NCI-H1930 (cell line): ENCODE measurements at places on chromosomes 1 and 21.

DNA sequence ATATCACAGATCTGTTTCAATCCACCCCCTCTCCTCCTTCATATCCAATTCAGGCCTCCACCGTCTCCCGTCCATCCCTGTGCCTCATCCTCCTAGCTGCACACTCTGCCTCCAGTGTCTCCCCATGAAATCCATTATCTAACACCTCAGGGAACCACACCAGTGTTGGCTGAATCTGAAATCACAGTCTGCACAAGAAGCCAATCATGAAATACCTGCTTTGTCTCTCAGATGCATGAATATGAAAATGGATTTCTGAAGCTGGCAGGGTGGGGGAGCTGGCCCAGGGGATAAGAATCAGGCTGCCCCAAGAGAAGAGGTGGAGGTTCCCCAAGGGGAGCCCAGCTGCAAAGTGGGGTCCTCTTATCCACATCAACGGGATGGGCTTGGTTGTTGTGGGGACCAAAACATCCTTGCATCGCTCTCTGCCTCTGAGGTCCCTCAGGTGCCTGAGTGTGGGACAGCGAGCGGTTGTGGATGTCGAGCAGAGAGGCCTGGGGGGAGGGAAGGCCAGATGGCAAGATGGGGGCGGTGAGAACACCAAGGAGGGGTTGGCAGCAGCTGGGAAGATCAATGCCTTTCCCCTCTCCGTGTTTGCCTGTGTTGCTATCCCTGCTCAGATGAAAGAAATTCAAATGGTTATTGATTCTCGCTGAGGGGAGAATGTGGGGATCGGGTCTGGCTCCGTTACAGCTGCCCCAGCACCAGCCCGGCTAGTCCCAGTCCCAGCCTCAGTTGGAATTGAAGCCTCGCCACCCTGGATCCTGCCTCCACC, 237.3 kb upstream of the POU3F1 start:
- no peak for DNase-seq

- DNase-seq, result no peak
Observed at GRCh38 chr1:156709757-156710489, 4.5 kb upstream of the CRABP2 start.

DNA sequence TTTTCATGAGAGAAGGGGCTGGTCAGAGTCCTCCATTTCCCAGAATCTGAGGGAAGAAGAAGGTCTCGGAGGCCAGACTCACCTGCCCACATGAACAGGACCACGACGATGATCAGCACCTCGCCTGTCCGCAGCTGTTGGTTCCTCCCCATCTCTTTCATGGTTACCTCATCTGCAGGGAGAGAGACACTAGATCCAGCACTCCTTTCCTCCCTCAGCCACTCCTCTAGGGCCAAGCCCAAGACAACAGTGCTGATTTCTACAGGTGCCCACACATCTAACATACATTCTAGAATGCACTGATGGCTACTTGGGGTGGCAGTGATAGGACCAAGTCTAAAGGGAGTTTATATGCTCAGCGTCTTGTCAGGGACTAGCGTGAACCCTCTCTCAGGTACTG, 3.0 kb downstream of the FNDC5 start:
- no peak for DNase-seq

- no peak for DNase-seq
Observed at GRCh38 chr1:16393570-16394521, 26.8 kb downstream of the SZRD1 start.

DNA sequence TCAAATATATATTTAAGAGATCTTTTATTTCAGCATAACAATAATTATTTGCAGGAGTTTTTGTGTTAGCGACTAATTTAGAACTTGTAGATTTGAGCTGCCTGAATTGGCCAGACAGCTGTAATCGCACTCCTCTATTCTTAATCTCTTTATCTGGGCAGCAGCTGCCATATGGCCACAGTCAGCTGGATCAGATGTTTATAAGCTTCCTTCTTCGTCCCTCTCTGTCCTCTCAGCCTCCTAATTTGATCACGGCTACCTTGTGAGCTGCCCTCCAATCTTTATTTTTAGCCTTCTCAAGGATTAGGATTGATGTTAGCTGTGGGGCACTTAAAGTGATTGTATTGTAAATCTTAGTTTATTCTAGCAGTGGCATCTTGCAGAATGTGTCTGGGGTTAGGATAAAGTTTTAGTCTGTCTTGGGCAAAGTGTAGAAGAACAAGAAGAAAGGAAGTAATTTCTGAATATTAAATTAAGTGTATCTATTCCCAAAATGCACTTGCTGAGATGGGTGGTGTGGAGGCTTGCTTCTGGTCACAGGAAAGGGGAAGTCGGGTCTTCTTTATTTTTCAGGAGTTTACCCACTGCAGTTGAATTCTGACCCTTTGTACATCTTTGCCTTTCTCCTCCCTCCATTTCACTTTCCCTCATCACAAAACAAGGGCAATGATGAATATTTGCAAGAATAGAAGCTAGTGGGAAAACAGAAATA, 1.1 kb downstream of the ZBTB18 start:
- no peak for DNase-seq

DNA sequence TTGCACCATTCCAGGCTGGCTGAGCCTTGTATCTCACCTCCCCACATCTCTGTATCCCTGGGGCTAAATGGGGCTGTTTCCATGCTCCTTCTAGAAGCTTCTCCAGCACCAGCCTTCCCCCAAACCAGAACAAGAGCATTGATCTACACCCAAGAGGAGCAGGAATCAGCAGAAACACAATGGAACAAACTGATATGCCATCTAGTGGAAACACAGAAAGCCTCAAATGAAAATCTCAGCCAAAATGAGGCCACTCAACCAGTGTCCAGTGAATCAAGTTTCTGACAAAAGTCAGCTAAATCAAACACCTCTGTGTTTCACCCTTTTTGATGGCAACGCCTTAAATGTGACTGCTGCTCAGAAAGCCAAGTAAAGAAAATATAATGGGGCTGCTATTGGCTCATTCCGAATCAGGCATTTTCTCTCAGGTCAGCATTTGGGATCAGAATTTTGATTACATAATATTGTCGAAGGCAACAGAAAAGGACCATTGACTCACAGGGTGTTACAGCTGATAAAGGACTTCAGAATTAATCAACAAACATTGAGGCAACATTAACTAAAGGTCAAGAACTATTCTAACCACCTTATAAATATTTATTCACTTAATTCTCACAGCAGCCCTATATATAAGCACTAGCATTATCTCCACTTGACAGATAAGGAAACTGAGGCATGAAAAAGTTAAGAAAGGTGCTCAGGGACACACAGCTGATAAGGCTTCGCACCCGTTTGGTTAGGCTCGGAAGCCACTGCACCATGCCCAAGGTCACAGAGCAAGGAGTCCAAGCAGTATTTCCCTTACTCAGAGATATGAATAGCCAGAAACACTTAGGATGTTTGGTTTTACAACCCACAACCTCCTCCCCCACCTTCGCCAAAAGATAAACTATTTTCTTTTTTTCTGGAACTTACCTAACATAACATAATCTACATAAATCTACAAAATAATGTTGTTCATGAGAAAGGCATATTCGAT, 85.8 kb upstream of the KCNJ15 start:
- DNase-seq, result no peak

DNA sequence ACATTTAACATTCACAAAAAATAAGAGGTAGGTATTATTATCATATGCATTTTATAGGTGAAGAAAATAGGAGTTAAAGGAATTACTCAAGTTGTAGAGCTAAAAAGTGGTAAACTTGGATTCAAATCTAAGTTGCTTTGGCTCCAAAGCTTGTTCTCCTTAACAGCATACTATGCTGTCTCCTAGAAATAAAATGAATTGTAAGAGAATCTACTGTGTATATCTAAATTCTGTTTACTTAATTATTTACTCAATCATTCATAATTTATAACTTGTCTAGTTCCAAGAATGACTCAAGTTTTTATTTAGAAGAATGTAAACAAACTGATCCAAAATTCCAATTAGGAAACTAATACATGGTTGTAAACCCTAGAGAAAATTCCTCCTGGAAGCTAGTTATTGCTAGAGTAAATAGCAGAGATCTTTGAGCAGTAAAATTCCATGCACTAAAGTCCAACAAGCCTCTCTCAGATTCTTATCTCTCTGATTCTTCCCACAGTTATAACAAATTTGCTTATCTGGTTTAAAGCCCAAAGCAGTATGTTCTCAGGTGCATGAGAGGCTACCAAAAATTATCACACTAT, 132.5 kb upstream of the DPT start:
- DNase-seq, result no peak

- no peak for DNase-seq
Observed at GRCh38 chr1:25066731-25067517, 136.8 kb upstream of the RUNX3 start.

- DNase-seq, result no peak
Observed at GRCh38 chr1:74530892-74531291, 18.5 kb upstream of the LRRC53 start.

DNA sequence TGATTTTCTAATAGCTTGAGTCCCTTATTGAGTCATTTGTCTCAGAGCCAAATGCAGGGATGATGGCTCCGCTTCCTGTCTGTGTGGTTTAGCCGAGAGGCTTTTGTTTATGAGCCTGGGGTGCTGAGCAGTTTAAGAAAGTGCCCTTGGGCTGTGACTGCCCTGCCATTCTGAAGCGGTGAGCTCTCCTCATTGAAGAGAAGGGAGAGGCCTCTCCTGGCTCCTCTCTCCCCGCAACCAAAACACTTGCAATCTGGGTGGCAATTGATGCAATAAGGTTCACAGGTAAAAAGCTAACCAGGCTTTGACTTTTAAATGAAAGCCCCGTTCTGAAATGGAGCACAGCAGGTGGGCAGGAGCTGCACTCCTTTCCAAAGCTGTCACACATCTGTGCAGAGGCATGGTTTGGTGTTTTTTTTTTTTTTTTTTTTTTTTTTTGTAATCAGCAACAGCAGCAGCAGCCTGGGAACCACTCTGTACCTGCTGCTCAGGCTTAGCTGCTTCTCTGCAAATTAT, 403.7 kb downstream of the SIPA1L2 start:
- DNase-seq, result no peak

DNA sequence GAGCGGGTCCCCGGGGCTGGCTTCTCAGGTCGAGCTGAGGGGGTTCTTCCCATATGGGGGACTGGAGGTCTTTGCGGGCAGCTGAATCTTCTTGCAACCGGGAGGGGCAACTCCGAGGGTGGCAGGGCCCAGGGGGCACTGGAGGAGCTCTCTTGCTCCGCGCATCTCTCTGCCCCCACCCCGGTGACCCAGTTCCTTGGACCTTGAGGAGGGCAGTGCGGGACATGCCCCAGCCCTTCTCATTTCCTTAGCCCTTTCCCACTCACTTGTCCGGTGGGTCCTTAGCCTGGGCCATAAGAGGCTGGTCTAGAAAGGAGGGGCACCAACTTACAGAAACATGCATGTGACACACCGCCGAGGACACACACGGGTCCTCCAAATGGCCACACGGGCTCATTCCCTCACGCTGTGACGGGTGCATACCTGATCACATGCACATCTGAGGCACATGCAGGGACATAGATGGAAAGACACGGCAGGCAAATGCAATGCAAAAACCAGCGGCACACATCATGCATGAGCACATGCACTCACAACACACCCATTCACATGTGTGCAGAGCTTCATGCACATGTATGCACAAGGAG, 630 bp downstream of the HPCA start:
- no peak for DNase-seq

- no peak for DNase-seq
Observed at GRCh38 chr1:109094377-109094803, 3.8 kb downstream of the TMEM167B start.

GRCh38 chr1:35585281-35585680, 12.2 kb downstream of the TFAP2E start:
- no peak for DNase-seq

- no peak for DNase-seq
Observed at GRCh38 chr21:37055271-37055855, 17.5 kb downstream of the PIGP start.

DNA sequence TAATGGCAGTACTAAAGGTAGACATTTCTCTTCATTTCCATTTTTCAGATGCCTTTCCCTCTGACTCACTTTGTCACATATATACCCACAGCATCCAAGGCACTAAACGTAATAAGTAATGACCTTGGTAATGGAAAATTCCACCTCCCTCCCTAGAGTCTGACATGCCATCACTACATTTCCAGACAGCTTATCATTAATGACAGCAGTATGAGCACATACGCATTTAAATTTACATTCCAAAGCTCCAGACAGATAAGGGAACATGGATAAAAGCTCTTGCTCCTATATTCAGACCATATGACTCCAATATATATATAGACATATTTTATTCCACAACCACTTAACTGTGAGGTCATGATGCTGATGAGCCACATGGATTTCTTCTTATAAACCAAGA, 191.7 kb upstream of the GORAB start:
- DNase-seq, result no peak

DNA sequence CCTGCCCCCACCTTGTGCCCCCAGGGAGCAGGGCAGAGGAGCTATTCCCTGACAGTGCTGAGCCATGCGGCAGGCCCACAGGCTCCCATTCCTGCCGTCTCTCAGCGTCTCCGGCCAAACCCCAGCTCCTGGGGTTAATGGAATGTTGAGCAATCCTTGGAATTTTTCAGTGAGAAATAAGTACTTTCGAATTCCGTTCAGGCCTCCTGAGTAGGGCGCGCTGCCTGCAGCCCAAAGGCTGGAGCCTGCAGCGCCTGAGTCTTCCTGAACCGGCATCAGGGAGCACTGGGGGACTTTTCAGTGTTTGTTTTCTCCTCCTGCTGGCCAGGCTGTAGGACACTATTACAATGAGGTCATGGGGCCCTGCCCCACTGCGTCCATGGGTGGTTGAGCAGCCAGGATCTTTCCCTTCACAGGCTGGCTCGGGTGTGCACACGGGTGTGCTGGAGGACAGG, 33.3 kb upstream of the CSF1 start:
- no peak for DNase-seq

DNA sequence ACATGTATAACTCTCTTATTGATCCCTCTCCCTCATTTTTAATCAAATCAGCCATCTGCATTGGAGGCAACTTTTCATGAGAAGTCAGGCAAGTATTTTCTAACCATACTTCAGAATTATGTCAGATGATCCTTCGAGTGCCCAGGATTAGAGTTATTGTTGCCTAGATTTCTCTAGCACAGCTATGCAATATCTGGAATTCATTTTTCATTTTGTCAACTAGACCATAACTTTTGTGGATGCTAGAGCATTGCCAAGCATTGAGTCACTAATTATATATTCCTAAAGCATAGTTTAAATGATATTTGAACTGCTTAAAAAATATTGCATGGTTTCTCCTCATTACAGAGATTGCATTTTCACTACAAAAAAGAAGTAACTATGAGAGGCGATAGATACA, 21.2 kb downstream of the HFM1 start:
- no peak for DNase-seq

GRCh38 chr1:119838236-119838635, 27.0 kb upstream of the REG4 start:
- no peak for DNase-seq
